ENCODE measurements at places on chromosomes 4 and X. TPM values are rescaled to one million over a fixed set of nuclear protein-coding genes. Genes with fewer than 3 reads are reported as not detected.

DNA sequence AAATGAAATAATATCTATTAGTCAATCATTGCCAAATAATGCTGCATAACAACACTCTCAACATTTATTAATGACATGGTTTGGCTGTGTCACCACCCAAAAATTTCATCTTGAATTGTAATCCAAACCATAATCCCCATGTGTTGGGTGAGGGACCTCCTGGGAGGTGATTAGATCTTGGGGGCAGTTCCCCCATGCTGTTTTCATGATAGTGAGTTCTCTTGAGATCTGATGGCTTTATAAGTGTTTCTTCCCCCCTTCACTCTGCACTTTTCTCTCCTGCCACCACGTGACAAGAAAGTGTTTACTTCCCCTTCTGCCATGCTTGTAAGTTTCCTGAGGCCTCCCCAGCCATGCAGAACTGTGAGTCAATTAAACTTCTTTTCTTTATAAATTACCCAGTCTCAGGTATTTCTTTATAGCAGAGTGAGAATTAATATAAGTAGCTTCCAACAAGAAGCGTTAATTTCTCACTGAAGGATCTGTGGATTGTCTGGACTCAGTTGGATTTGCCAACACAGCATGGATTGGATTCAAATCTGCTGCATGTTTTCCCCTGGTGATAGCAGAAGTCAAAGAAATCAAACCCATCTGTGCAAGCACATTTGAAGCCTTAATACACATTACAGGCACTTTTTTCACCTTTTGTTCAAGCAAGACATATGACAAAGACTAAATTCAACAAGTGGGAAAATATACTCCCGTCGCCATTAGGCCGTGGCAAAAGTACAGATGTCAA lies 216.6 kb downstream of the PDGFC start:
- no peak overlapping the region for H3K27ac ChIP-seq
- H3K4me3 ChIP-seq = no peak overlapping the region
- no peaks in the 10 kb centered on the region for H3K27me3 ChIP-seq
- H3K36me3 ChIP-seq = no peaks in the 10 kb centered on the region

Gene ACSL4
- 36.3 TPM for total RNA-seq

Gene TAF7L
- total RNA-seq = not detected

Gene NPY2R
- total RNA-seq = not detected

Gene DDX53
- total RNA-seq = not detected

- no peak for DNase-seq
- peaks cover 6% of the 10 kb centered on the region for H3K4me1 ChIP-seq
- no peak overlapping the region for H3K27ac ChIP-seq
- H3K4me3 ChIP-seq = no peak overlapping the region
- no peaks in the 10 kb centered on the region for H3K27me3 ChIP-seq
These were observed 62.5 kb downstream of the NDNF start for GRCh38 chr4:121009578-121010478.

Gene CD99L2
- total RNA-seq = 9.3 TPM

GRCh38 chr4:53023677-53024299 lies 161.7 kb downstream of the RASL11B start:
- H3K4me1 ChIP-seq = peaks cover 35% of the 10 kb centered on the region
- H3K27ac ChIP-seq = no peak overlapping the region
- no peak overlapping the region for H3K4me3 ChIP-seq

DNA sequence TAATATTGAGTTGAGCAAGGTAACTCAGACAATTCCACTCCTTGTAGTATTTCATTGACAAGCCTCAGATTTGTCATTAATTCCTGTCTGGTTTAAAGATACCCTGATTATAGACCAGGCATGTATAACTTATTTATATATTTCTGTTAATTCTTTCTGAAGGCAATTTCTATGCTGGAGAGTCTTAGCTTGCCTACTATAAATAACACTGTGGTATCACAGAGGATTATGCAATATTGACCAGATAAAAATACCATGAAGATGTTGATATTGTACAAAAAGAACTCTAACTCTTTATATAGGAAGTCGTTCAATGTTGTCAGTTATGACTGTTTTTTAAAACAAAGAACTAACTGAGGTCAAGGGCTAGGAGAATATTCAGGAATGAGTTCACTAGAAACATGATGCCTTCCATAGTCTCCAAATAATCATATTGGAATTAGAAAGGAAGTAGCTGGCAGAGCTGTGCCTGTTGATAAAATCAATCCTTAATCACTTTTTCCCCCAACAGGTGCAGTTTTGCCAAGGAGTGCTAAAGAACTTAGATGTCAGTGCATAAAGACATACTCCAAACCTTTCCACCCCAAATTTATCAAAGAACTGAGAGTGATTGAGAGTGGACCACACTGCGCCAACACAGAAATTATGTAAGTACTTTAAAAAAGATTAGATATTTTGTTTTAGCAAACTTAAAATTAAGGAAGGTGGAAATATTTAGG lies 821 bp downstream of the CXCL8 start:
- H3K36me3 ChIP-seq = no peaks in the 10 kb centered on the region
- H3K27ac ChIP-seq = no peak overlapping the region
- no peak overlapping the region for H3K4me3 ChIP-seq
- no peaks in the 10 kb centered on the region for H3K4me1 ChIP-seq
- H3K27me3 ChIP-seq = no peaks in the 10 kb centered on the region

Measured in Caco-2 (cell line).